ENCODE measurements at places on chromosomes 13 and 19.

- DNase-seq = no peak
Observed at GRCh38 chr19:6464070-6464873, at the start of gene CRB3. Gene CRB3, plus strand, starts transcription at chr19:6464271. Its CDS starts 431 bp downstream, at chr19:6464702.

- DNase-seq = no peak
Observed at GRCh38 chr19:24065865-24066604, 21.0 kb upstream of the ZNF254 start.

GRCh38 chr19:37251308-37252229 is 33.6 kb downstream of the ZNF383 start:
- DNase-seq = peak; percentile 98

GRCh38 chr13:109485136-109485794 is 301.1 kb downstream of the IRS2 start:
- DNase-seq = no peak

- no peak for DNase-seq
Observed at GRCh38 chr19:16571822-16572331, 338 bp downstream of the SLC35E1 start.

All from astrocyte of the hippocampus (primary cell).